ENCODE measurements at places on chromosomes 3 and 15.

- no peak for DNase-seq
Observed at GRCh38 chr3:149908424-149908957, 62.2 kb downstream of the PFN2 start.

GRCh38 chr3:13102386-13103345 is 29.4 kb upstream of the IQSEC1 start:
- DNase-seq: no peak

GRCh38 chr3:54705730-54706129 is 222.1 kb downstream of the LRTM1 start:
- no peak for DNase-seq

DNA sequence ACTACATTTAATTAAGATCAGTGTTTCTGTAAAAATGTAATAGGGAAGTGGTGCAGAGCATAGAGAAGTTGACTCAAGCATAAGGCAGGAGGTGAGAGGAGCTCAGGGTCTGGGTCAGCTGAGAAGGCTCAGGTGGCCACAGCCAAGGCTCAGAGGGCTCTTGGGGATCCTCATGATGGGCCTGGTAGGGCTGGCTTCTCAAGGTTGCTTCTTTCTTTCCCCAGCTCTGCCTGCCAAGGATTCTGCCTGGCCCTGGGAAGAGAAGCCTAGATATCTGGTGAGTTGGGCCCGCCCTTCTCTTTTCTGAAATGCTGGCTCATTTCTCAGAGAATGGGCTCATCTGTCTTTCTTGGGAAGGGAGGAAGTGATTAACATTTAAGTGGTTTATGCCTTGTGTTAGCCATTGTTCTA is 6.5 kb downstream of the ZNF589 start:
- peak; percentile 34 for DNase-seq

GRCh38 chr3:180911876-180912303 is 580 bp upstream of the FXR1 start:
- no peak for DNase-seq

- DNase-seq: no peak
Observed at GRCh38 chr15:68031404-68031803, 22.7 kb upstream of the PIAS1 start.

DNA sequence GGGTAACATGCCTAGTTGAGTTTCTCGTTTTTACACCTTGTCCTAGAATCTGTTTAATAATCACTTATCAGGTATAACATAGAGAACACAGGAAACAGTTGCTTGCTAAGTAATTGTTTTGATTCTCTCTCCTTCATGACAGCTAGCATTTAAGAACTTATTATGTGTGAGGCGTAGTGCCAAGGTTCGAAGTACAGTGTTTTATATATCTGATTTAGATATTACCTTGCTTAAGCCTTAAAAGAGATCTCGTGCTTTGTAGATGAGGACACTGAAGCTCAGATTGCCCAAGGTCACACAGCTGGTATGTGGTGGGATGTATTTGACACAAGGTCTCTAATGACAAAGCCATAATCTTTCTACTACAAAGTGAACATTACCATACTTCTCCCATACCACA is 29.0 kb upstream of the IFT57 start:
- no peak for DNase-seq

DNA sequence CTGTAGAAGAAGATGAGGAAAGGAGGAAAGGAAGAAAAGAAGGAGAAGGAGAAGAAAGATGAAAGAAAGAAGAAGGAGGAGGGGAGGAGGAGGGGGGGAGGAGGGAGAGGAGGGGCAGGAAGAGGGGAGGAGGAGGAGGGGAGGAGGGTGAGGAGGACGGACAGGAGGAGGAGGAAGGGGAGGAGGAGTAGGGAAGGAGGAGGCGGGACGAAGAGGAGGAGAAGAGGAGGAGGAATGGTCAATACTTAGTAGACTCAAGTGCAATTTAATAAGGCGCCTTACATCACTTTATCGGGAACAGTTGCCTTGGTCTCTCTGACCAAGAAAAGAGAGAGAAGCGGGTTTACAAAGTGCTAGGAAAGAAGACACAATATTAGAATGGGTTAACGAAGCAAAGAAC is 23.7 kb upstream of the NR2E3 start:
- DNase-seq: no peak

GRCh38 chr3:170493712-170494182 is 75.1 kb downstream of the CLDN11 start:
- DNase-seq: no peak

- no peak for DNase-seq
Observed at GRCh38 chr3:153901991-153902390, 219.2 kb upstream of the ARHGEF26 start.

GRCh38 chr3:162390891-162391290 is 894.3 kb downstream of the OTOL1 start:
- peak; percentile 32 for DNase-seq

GRCh38 chr3:88779482-88779881 is 327.9 kb upstream of the EPHA3 start:
- DNase-seq: no peak

DNA sequence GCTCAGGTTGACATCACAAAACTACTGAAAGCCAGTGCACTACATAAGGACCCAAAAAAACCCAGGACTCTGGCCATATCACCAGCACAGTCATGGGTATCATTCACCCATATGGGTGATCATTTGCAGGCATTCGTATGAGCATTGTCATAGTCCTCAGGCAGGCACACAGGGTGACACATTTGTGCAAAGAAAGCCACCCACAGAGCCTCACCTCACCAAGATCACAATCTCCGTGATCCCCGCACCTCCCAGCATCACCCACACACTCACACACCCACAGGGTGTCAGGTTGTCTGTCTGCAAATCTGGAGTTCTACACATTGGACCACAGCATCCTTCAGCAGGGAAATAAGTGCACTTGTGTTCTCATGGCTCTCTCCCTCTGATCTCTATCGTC is 166.0 kb upstream of the LPP start:
- no peak for DNase-seq

DNA sequence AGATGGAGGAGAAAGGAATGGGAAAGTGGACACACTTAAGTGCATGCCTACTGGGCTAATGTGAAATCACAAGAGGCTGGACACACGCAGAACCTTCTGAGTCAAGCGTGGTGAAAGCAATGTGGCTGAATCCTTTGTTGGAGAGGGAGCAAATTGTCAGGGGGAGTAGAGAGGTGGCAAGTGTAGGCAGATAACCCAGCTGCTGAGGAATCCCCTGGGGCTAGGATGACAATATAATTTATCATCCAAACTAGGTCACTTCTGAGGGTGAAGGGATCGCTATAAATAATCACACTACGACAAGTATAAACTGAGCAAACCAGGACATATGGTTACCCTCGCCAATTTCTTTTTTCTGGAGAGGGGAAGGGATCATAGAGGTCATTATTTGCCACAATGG is 28.7 kb downstream of the TAMM41 start:
- DNase-seq: no peak

DNA sequence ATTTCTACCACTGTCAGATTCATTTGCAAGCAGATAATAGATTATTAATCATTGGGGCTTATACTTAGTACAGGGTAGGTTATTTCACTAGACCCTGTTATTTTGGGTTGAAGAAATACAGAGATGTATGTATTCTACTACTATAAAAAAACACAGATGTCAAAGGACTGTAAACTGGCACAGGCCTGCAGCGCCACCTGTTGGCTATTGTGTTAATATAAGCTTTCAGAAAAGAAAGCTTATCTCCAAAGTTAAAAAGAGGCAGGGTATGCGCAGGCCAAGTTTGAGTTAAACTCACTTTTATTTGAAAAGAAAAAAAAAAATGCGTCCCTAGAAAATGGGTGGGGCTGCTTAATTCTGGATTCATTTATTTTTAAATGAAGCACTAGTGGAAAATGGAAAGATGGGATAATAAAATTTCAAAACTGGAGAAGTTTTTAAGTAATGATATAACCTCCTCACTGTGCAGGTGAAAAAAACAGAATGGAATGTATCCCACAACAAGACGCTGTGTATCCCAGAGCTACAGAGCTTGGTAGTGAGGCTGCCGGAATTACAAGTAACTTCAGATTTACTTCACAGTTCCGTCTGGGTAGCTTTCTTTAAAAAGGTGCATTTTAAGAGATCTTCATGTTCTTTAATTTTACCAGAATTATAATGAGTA is 407.2 kb upstream of the TGFBR2 start:
- no peak for DNase-seq

DNA sequence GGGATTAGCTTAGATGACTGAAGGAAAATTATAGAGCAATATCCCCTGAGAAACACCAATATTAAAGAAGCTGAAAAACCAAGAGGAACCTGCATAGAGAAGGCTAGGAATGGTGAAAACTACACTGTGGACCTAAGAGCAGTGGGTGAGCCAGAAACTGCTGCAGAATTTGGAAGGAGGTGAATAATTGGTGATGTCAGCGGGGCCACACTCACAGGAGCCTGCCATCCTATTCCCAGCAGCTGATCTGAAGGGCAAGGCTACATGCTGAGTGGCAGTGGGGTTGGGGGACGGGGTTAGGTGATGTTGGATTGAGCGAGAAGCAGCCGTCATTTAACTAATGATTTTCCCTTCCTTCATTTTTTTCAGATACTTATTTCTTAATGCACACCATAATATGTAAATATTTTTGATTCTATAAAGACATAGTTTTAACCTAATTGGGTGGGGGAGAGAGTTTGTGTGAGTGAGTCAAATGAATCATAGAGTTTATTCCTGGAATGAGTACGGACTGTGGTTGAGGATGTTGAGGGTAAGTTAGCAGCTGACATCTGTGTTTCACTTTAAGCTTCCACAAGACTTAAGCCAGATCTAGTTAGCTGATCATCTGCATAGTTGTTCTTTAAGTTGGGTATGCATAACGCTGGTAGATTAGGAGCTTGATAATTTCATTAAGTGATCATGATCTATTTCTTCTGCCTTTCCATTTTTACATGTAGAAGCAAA is 222.8 kb downstream of the PTPRG start:
- peak; percentile 70 for DNase-seq

DNA sequence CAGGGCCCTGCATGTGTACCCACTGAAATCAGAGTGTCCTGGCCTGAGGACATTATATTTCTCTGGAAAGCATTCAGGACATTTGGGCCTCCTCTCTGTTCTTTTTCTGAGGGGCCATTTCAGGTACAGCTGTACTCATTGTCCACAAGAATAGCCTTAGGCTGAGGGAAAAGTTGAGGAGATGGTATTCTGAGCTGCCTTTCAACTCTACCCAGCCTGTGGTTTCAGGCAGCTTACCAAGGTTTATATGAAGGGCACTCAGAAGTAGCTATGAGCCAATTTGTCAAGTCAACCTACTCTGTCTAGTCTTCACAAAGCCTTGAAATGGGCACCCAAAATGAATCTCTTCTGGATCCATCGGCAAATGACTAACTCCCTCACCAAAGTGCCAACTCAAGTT is 9.4 kb downstream of the ATP13A4 start:
- DNase-seq: no peak

DNA sequence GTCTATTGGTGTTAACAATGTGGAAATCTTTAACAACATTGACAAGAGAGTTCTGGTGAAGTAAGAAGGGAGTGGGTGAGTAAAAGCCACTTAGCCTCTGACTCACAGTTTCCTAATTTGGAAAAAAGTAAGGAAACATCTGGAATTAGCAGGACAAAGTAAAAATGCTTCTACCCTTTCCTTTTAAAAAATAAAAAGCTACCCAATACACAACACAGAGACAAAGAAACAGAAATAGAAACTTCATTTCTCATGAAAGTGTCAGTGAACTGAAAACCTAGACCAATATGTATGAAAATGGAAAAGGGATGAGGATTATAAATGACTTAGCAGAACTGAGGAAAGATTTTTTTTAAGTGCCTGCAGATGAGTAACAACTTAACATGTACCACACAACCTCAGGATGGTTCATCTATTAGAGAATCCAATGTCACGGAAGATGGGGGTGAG is 65.4 kb downstream of the SSR3 start:
- no peak for DNase-seq

DNA sequence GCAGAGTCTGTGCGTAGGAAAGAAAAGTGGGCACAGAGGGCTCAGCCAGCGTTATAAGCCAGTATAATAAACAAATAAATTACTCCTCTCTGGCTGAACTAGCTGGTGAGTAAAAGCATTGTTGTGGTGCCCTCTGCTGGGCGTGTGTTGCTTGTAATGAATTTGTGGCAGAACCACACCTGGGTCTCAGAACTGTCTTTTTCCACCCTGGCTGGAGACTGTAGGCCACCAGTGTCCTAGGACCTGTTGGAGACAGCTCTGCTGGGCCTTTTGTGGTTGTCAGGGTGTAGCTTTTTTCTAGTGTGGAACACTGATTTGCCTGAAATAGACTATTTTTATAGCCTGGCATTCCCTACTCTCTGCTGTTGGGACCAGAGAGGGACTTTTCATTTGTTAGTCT is 130.5 kb upstream of the EIF1B start:
- peak; percentile 45 for DNase-seq

DNA sequence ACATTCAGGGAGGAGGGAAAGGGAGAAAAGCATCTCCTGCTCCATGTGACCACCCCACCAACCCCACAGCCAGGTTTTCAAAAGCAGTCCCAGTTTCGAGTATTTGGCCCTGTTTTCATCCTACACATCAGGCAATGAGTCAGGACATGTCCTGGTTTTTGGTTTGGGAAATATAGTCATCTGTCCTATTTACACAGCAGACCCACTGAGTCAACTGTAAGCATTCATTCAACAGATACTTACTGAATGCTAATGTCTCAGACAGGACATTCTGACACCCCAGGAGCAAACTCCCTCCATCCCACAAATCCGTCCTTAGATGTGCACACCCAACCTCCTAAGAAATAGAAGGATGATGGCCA is 32.9 kb downstream of the IGDCC3 start:
- no peak for DNase-seq

DNA sequence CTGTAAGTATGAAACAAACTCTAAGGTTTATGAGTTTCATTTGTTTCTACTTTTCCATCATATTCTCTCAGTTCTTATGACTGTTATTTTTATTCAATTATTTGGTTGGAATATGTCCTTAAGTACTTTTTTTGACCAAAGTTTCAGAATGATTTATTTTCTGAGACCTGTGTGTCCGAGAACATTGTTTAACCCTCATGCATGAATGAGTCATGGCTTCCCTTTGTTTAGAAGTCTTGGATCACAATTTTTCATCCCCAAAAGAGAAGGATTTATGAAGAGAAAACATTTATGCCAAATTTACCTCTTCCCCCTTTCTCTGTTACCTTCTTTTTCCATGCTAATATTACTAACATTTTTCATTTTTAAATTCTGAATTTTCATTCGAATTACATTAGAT is 518.0 kb upstream of the NR2F2 start:
- DNase-seq: no peak

All from fibroblast of skin of left quadriceps (primary cell).